ENCODE measurements at places on chromosomes 16 and 17.

- no peak for DNase-seq
These were observed 1.6 kb downstream of the NDUFB10 start for GRCh38 chr16:1960665-1961630.

DNA sequence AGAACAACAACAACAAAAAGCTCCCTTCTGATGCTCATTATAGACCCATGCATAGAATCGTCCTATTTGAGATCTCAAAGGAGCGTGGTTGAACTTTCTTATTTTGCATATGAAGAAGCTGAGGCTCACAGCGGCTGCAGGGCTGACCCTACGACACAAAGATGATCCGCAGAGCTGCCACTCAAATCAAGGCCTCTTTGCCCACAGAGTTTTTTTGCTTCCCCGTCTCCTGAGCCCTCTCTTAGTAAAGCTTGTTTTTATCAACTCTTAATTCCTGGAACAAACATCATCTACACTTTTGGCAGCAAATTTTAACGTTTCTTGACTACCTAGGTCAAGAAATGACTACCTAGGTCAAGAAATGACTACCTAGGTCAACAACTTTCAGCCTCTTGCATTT, 73.7 kb downstream of the C16orf95 start:
- DNase-seq: no peak

GRCh38 chr17:13813347-13814240, 211.9 kb upstream of the HS3ST3A1 start:
- no peak for DNase-seq

DNA sequence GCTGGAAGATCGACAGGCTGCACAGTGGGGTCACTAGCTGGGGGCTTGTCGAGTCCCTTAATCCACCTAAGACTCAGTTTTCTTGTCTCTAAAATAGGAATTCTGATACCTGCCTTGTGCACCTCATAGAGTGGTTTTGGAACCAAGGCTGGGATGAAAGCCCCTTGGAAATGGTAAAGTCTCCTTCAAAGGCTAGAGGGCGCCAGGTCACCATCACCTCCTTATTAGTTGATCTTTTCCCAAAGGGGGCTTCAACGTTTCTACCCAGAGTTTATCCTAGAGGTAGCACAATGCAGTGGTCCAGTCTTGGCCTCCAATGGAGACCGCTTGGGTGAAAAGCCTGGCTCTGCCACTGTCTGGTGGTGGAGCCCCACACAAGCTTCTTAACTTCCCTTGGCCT, 158.2 kb downstream of the AIPL1 start:
- no peak for DNase-seq

Measured in stimulated activated CD8-positive, alpha-beta memory T cell treated with anti-CD3 and anti-CD28 coated beads, Interleukin-2, amount 100 ng/mL, for 1 hour (primary cell).